Mesenchymal stem cell (in vitro differentiated cells and primary cell): ENCODE measurements at places on chromosomes 2 and 18.

DNA sequence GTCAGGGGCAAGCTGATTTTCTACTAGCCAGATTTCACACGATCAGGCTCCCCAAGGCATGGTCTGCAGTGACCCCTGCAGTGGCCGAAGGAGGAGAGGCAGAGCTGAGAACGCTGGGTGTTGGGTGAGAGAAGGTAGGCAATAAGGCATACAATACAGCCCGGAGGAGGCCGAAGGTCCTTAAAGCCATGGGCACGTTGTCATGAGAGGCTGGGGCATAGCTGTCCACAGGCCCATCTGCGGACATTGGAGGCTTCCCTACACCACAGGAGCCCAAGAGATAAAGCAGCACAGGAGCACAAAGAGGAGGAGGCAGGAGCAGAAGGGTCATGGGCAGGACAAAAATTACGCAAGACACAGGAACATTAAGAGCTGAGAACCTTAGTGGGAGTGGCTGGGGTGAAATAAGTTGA, 16.7 kb upstream of the BZW1 start:
- DNase-seq = no peak

DNA sequence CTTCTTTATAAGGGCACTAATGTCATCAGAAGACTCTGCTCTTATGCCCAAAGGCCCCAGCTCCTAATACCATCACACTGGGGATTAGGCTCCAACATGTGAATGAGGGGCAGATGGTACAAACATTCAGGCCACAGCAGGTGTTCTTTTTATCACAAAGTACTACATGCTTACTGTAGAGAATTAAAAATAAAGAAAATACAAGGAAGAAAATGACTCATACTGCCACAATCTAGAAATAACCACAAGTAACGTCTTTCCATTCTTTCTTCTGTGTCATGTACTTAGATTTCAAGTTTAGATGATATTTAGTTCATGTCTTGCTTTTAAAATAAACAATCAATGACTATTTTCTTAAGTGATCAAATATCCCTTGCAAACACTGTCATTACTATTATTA, 100.3 kb upstream of the NEDD4L start:
- DNase-seq = peak; percentile 6

DNA sequence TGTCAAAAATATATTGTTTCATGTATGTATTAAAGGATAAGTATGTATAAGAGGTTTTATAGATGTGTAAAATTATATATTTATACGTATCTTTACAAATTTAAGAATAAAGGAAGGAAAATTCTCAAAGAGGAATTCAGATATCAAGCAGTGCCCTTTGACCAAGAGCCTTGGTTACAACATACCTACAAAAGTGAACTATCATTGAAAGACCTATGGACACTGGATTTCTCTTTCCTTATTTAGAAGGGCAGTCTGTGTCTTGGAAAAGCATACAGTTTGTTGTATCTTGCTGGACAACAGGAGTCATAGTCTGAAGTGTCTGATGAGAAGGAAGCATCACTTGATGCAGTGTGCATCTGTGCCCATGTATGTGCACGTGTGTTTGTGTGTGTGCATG, 21.8 kb upstream of the USP40 start:
- no peak for DNase-seq

GRCh38 chr2:5849562-5849961, 157.4 kb downstream of the SOX11 start:
- DNase-seq = no peak

- DNase-seq = no peak
Measured at GRCh38 chr18:37248281-37248680, 317.3 kb downstream of the CELF4 start.

- no peak for DNase-seq
Measured at GRCh38 chr18:63195326-63196159, 124.0 kb downstream of the BCL2 start.

GRCh38 chr2:240983361-240983995, 14.9 kb upstream of the SNED1 start:
- no peak for DNase-seq

DNA sequence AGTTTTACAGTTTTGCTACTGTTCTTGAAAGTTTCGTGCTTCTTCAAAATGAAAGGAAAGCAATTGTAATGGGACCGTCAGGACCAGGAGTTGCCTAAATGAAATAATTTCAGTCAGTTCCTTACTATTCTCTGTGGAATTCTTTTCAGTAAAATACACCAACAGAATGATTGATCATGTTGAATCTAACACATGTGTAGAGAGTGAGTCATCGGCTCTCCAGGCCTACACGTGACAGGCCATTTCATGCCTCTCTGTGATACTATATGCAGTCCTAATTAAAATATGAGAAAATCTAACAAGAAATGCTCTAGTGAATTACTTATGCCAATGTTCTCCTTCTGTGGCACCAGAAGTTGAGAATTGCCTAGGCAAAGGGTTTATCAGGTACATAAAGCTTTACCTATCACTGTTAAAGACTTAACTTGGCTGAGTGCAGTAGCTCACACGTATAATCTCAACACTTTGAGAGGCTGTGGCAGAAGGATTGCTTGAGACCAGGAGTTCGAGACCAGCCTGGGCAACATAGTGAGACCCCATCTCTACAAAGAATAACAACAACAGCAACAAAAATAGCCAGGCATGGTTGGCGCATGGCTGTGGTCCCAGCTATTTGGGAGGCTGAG, 199.4 kb downstream of the LRRTM1 start:
- DNase-seq = no peak

- DNase-seq = no peak
Measured at GRCh38 chr18:40437517-40437916, 1517.5 kb upstream of the PIK3C3 start.

DNA sequence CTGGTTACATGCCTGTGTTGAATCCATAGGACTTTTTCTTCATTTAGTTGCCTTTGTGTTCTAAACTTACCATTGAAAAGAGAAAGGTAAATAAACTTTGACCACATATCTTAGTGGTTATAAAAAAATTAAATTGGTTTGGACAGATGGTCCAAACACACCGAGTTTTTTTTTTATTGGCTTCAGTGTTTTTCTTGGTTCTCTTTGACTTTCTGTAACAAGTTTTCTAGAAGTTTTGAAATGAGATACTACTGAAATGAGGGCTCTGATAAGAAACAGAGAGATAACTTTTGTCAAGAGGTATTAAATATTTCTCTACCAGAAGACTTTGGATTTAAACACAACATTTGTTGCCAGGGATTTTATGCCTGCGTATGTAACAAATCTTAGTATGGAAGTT, 20.7 kb downstream of the SPTBN1 start:
- DNase-seq = no peak

- DNase-seq = peak; percentile 95
Measured at GRCh38 chr2:65064728-65065552, 8.7 kb downstream of the CEP68 start.

- no peak for DNase-seq
Measured at GRCh38 chr2:135219226-135219625, 167.1 kb downstream of the RAB3GAP1 start.

- no peak for DNase-seq
Measured at GRCh38 chr2:197340591-197340990, 30.0 kb upstream of the ANKRD44 start.

GRCh38 chr2:173232956-173233744, 121.5 kb upstream of the CDCA7 start:
- no peak for DNase-seq

- DNase-seq = peak; percentile 43
Measured at GRCh38 chr2:70340761-70341476, 39.1 kb upstream of the FAM136A start.

- no peak for DNase-seq
Measured at GRCh38 chr18:61459896-61460648, 126.8 kb downstream of the CDH20 start.

DNA sequence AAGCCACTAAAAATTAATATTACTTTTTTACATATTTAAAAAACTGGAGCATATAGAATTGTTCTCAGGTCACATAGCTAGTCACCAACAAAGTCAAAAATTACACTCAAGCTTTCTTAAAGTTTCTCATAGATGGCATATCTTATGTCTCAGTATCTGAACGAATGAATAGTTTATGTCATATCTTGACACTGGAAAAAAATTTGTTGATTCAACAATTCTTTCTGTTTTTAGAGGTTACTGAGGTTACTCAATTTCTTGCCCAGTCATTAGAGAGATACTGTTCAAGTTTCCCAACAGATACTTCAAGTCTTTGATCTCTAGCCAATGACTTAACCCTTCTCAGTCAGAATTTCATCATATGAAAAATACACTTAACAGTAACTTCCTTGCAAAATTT, 113.1 kb upstream of the XIRP2 start:
- DNase-seq = no peak

- no peak for DNase-seq
Measured at GRCh38 chr2:219434468-219434717, 250 bp upstream of the SPEG start.

- DNase-seq = no peak
Measured at GRCh38 chr2:85854166-85854509, 34.7 kb downstream of the ST3GAL5 start.

DNA sequence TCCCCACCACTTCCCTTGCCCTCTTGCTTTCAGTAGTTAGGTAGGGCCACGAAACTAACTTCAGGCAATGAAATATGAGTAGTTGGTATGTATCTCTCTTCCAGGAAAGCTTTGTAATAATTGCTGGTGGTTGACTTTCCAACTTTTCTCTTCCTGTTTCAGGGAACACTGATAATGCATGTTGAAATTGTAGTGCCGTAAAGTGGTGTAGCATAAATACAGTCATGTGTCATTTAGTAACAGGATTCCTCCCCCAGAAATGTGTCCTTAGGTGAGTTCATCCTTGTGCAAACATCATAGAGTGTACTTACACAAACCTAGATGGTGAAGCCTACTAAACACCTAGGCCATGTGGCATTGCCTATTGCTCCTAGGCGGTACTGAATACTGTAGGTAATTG, 429.2 kb downstream of the PID1 start:
- DNase-seq = no peak

GRCh38 chr2:46416739-46417403, 62.5 kb upstream of the TMEM247 start:
- peak; percentile 27 for DNase-seq

DNA sequence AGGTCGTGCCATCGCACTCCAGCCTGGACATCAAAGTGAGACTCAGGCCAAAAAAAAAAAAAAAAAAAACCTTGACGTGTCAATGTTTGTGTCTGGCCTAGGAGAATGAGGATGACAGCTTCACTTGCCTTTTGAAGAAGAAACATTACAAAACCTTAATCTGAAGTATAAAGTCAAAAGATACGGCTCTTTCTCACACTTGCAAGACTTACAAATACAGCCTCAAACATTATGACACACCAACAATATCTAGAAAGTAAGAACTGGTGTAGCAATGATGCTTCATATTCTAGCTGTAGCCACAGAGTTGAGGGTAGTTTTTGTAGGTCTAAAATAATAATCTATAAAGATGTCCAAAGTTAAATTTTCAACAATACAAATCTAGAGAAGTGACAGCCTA, 25.5 kb downstream of the MPPE1 start:
- DNase-seq = no peak

DNA sequence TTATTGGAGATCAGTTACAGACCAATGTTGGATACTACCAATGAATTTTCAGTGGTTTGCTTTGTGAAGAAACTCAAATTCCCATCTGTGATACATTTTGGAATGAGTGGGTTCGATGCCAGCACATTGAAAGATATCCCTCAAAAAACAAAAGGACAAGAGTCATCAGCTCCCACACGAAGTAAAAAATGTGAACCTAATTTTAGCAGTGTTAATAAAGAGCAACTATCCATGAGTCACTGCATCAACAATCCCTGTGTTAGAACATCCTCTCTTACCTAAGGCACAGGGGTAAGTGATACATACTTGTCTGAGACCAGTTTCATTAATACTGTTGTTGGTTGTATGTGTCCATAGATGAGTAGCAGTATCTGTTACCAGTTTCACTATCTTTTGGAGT, 551.8 kb upstream of the SOX11 start:
- DNase-seq = no peak

- no peak for DNase-seq
Measured at GRCh38 chr2:134142903-134143302, 111.0 kb upstream of the MGAT5 start.

DNA sequence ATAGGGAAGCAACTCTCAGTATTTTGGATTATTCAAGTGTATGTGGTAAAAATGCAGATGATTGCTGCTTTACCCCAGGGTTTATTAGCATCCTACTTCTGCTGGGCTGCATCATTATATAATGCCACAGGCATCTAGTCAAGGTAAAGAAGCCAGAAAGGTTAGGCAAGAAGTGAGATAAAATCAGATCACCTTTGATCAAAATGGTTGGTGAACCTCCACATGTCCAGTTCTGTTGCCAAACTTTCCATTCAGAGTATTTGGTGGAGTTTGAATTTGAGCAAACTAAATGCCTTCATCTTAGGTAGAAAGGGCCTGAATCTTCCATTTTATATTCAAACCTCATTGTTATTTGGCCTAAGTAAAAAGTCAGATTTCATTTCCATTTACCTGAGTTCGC, 29.7 kb upstream of the NOSTRIN start:
- no peak for DNase-seq

DNA sequence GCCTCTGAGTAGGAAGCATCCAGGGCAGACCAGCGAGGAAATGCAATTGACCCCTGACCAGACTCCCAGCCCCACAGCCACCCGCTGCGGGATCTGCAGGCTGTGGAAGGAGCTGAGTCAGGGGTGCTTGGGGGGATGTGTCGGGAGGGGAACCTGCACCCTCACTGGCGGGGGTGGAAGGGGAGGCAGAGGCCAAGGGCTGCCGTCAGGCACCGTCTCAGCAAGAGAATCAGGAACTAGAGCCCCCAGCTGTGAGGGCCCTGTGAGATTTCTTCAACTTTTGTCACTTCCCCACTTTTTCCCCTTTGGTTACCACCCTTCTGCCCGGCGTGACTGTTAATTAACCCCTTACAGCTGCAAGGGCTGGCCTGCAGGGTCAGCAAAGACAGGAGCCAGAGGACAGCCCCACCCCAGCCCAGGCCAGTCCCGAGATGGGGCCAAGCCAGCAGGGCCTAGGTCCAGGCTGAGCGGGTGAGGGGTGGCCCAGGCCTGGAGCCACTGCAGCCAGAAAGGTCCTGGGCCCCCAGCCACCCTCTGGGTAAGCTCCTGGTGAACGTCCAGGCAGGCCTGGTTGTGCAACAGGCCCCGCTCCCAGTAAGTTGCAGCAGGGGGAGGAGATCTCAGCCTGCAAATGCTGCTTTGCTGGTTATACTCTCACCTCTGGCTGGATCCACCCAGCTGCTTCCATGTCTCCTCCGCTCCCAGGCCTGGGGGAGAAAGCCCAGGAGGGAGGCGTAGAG, 147.0 kb upstream of the ID2 start:
- peak; percentile 82 for DNase-seq

- DNase-seq = no peak
Measured at GRCh38 chr2:15642815-15643500, 51.3 kb downstream of the DDX1 start.

- no peak for DNase-seq
Measured at GRCh38 chr2:163133602-163134001, 295.0 kb upstream of the KCNH7 start.

GRCh38 chr18:13444430-13445240, 226.1 kb downstream of the LDLRAD4 start:
- no peak for DNase-seq

DNA sequence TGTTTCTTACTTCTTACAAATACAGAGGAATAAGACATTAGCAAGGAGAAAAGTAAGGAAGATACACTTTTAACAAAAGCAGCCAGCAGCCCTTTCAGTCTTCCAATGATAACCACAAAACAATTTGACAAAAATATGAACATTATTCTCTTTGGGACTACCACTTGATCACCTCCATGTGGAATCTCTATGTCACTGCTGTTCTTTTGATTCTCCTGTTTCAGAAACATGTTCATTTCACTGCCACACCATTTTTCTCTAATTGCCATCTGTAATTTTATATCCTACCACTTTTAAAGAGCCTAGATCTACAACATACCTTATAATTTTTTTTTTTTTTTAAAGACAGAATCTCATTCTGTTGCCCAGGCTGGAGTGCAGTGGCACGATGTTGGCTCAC, 10.9 kb downstream of the INO80D start:
- DNase-seq = no peak

- DNase-seq = peak; percentile 43
Measured at GRCh38 chr2:72993147-72993932, 76.0 kb downstream of the EMX1 start.
